ENCODE measurements at places on chromosomes 1 and 21. TPM values are rescaled to one million over a fixed set of nuclear protein-coding genes. Genes with fewer than 3 reads are reported as not detected.

- H3K27ac ChIP-seq = peak overlapping the region; percentile 60
- H3K4me1 ChIP-seq = peaks cover 11% of the 10 kb centered on the region
- peak; percentile 65 for DNase-seq
- peak overlapping the region; percentile 80 for H3K4me3 ChIP-seq
- no peaks in the 10 kb centered on the region for H3K36me3 ChIP-seq
These were observed 1.2 kb downstream of the TUT4 start for GRCh38 chr1:52551507-52552235.

- H3K27ac ChIP-seq = no peak overlapping the region
- H3K4me1 ChIP-seq = peaks cover 5% of the 10 kb centered on the region
- peak; percentile 41 for DNase-seq
- peaks cover under 1% of the 10 kb centered on the region for H3K36me3 ChIP-seq
- no peak overlapping the region for H3K4me3 ChIP-seq
These were observed 101.7 kb downstream of the OLFML2B start for GRCh38 chr1:161921990-161922389.

DNA sequence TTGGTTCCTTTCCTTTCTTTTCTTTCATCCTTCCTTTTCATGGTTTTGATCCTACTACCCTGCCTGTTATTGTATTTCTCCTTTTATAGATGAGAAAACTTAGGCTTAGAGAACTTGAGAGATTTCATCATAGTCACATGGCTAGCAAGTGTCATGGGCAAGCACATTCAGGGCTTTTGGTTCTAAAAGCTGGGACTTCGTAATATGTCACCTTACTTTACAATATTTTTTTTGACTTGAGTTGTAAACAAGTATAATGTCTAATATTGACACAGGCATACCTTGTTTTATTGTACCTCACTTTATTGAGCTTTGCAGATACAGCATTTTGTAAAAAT lies 70.7 kb downstream of the MTR start:
- H3K36me3 ChIP-seq = peaks cover 18% of the 10 kb centered on the region
- no peak overlapping the region for H3K4me3 ChIP-seq
- H3K4me1 ChIP-seq = no peaks in the 10 kb centered on the region
- H3K27ac ChIP-seq = no peak overlapping the region
- DNase-seq = no peak

DNA sequence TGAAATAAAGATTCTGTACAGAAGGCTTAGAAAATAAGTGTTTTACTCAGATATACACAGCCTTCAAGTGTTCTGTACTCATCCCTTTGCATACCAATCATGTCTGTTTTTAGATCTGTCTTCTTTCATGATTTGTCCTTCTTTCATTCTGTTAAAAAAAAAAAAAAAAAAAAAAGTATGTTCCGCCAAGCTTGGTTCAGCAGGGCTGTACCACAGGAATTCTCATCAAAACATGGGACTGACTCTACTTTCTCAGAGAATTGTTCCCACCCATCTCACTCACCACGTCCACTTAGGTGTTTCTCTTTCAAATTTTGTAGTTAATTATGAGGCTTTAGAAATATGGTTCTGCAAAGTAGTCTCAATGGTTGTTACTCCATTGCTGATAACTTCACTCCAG lies 119.0 kb downstream of the AK5 start:
- H3K4me1 ChIP-seq = no peaks in the 10 kb centered on the region
- no peak overlapping the region for H3K4me3 ChIP-seq
- H3K27me3 ChIP-seq = no peaks in the 10 kb centered on the region
- no peak for DNase-seq
- no peak overlapping the region for H3K27ac ChIP-seq

The TRIM46 gene
- 9.5 TPM for polyA plus RNA-seq

The NTNG1 gene
- polyA plus RNA-seq = not detected

The RPL5 gene
- 1,237 TPM for polyA plus RNA-seq

The LHX8 gene
- polyA plus RNA-seq = not detected

The WLS gene
- 122 TPM for polyA plus RNA-seq

The LRRC8C gene
- polyA plus RNA-seq = 33.6 TPM
